ENCODE measurements at places on chromosomes 5 and 9.

GRCh38 chr5:150618163-150618562, 22.3 kb upstream of the SYNPO start:
- no peak for DNase-seq

- no peak for DNase-seq
These were observed 141.7 kb upstream of the PRLR start for GRCh38 chr5:35371951-35372426.

DNA sequence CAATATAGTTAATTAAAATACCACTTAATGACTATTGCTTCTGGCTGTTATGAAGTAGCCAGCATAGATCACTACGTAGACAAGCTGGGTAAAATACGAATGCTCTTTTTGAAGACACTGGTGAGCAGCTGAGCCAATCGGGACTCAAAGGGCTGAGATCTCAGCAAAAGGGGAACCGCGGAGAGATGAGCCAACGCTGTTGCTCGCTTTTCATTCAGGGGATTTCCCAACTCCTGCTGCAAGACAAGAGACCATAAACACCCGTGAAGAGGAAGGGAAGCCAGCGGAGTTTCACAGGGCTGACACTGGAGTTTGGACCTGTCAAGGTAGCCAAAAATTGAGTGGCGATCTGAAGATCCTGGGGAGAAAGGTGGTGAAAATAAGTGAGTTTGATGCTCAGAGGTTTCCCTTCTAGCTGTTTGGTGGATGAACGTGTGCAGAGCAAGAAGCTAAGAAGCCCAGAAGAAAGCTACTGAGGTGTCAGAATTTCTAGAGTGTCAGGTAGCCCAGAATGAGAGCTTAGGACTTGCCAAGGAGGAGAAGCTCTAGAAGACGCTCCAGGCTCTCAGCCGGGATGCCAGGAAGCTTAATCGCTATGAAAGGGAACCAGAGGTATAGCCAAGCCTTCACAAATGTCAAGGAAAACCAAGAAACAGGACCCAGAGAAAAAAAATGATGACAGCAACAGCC, 79.6 kb upstream of the RNU6ATAC start:
- DNase-seq: no peak

DNA sequence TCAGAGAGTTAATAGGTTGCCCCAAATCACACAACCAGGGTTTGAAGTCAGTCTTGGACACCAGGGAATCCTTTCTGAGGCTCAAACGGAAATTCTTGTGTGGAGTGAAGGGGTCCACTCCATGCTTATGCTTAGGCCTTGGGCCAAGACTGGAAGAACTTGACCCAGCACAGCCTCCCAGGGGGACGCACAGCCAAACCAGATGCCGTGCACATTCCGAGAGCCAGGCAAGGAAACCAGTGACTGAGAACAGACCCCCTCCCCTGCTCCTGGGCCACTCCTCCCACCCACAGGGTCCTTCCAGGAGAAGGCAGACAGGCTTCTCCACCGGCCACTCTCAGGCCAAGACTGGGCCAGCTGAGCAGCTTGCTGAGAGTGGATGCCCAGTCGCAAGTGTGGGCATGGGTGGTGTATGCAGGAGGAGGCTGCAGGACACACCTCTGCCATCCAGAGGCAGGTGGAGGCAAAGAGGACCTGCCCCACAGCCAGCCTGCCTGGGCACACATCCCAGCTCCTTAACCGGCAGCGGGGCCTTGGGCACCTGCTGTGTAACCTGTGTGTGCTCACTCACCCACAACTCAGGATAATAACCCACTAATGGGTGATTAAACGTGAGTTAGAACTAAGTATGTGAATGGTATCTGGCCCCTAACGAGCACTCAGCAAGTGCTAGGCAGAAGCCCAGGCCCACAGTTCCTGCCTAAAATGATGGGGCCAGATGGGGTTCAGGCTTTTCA, 38.0 kb downstream of the NIPAL4 start:
- no peak for DNase-seq

GRCh38 chr5:2686321-2687124, 65.0 kb downstream of the IRX2 start:
- DNase-seq: peak; percentile 66

DNA sequence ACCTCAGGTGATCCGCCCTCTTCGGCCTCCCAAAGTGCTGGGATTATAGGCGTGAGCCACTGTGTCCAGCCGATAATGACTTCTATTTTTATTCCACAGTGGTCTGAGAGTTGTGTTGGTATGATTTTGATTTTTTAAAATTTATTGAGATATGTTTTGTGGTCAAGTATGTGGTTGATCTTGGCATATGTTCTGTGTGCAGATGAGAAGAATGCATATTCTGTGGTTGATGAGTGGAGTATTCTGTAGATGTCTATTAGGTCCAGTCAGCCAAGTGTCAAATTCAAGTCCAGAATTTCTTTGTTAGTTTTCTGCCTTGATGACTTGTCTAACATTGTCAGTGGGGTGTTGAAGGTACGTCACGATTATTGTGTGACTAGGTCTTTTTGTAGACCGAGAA, 338.2 kb upstream of the TARS1 start:
- no peak for DNase-seq

GRCh38 chr9:92295827-92296258, 2.3 kb upstream of the IARS1 start:
- DNase-seq: peak; percentile 84

- DNase-seq: no peak
These were observed 34.2 kb downstream of the ASS1 start for GRCh38 chr9:130478736-130479575.

GRCh38 chr5:132714456-132715307, 22.7 kb downstream of the KIF3A start:
- peak; percentile 11 for DNase-seq

DNA sequence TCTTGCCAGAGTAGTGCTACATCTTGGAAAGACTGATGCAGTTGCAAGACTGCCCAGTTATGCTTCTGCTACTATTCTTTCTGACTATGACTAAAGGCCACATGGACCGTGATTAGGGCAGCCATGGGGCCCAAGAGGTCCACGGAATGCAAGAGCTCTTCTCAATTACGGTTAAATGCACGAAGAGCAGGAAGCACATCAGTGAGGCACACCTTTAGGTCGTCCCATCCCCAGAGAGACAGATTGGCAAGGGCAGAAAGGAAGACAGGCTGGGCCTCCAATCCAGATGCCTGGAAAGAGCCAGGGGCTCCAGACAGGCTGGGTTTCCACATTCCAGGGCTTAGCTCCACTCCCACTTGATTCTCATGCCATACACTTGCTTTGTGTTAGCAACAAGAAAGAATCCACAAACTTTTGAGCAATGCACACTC, 132.3 kb upstream of the SLIT3 start:
- no peak for DNase-seq

GRCh38 chr9:27504259-27504658, 19.8 kb upstream of the IFNK start:
- no peak for DNase-seq

- peak; percentile 52 for DNase-seq
These were observed 404 bp downstream of the MRNIP start for GRCh38 chr5:179858241-179858585.

- DNase-seq: peak; percentile 88
These were observed 52.7 kb upstream of the NR5A1 start for GRCh38 chr9:124559871-124560270.

DNA sequence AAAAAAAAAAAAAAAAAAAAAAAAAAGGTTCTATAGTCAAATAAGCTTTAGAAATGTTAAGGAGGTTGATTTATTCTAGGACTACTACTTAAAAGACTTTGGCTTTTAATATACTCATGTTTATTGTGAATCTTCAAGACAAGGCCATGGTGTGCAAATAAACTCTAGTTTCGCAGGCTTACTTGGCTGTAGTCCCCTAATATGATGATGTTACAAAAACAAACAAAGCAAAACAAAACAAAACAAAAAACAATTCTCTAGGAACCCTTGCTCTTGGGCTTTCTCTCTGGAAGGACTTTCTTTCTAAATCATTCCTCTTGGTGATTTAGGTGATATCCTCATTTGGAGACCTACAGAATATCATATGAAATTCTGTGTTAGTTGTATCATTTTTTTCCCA, 172.0 kb downstream of the GDNF start:
- DNase-seq: no peak

DNA sequence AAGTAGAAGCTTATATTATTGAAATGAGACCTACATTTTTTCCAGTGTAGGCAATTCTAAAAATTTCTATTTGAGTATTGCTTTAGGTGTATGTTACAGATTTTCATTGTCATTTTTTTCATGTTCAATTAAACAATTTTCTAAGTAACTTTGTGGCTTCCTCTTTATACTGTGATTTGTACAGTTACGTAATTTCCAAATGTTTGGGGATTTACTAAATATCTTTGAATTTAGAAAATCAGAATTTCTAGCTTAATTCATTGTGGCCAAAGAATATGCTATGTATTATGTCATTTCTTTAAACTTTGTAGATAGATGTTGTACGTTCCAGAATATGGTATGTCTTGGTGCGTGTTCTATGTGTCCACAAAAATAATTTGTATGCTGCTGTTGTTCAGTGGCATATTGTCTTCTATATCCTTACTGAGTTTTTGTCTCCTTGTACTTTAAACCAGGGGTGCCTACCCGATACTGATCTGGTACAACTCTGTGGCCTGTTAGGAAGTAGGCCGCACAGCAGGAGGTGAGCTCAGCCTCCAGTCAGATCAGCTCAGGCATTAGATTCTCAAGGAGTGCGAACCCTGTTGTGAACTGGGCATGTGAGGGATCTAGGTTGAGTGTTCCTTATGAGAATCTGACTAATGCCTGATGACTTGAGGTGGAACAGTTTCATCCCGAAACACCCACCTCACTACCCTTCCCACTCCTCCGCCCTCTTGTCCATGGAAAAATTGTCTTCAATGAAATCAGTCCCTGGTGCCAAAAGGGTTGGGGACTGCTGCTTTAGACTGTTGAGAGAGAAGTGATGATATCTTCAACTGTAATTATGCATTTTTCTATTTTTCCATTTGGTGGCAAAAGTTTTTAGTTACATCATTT, 63.5 kb downstream of the UBE2R2 start:
- no peak for DNase-seq

DNA sequence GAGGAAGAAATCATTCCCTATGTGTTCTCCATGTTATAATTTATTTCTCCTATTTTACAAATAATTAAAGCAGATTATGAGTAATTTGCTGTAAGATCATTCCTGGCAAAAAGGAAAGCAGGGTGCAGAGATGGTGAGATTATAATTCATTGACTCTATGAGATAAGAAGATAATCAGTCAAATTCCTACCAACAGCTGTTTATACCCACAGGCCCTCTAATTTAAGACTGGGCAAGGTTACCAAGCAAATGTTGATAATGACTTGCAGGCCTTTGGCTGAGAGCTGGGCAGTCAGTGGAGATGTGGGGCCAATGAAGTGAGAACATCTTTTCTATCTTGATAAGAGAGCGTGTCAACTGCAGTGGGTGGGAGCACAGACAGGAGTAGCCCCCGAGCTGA, 222.7 kb downstream of the ICE1 start:
- no peak for DNase-seq

DNA sequence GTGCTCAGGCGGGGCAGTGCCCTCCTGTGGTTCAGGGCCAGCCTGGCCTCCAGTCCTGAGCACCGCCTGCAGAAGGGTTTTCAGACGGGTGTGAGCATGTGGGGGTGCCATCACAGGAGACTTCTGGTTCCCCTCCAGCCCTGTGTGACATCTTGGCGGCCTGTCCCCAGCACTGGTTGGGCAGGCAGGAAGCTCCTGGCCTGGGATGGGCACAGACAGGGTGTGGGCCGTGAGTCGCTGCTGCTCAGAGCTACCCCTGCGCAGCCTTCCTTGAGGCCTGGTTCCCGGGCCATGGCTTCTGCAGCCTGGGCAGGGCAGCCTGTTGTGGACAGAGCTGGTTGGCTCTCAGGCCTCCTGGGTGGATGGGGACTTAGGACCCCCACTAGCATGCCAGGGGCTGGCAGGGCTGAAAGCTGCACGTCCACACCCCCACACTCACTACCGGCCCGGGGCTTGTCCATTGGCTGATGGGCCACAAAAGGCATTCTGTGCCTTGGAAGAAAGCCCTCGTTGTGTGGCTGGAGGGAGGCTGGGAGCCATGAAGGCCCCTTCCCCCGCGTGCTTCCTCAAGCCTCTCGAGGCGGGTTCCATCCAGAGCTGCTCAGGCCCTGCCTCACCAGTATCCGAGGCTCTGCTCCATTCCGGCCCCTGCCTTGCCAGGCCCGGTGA, 58.7 kb downstream of the RXRA start:
- peak; percentile 37 for DNase-seq

DNA sequence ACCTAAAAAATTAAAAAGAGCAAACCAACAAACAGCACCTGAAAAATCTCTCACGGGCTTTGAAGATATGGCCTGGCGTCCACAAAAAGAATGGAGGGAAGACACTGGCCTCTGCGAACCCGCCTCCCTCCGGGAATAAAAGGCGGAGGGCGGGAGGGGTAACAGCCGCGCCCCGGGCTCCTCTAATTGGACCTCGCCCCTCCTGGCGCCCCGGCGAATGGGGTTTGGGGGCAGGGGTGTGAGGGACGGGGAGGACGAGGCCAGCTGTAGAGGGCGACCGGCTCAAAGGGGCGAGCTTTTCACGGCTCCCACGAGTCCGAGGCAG, 753 bp downstream of the FANCC start:
- DNase-seq: peak; percentile 61
